GM20000 (cell line): ENCODE measurements at places on chromosomes 7 and 10.
A peak's percentile ranks its signal among the peaks of the same experiment; 100 is the strongest.

DNA sequence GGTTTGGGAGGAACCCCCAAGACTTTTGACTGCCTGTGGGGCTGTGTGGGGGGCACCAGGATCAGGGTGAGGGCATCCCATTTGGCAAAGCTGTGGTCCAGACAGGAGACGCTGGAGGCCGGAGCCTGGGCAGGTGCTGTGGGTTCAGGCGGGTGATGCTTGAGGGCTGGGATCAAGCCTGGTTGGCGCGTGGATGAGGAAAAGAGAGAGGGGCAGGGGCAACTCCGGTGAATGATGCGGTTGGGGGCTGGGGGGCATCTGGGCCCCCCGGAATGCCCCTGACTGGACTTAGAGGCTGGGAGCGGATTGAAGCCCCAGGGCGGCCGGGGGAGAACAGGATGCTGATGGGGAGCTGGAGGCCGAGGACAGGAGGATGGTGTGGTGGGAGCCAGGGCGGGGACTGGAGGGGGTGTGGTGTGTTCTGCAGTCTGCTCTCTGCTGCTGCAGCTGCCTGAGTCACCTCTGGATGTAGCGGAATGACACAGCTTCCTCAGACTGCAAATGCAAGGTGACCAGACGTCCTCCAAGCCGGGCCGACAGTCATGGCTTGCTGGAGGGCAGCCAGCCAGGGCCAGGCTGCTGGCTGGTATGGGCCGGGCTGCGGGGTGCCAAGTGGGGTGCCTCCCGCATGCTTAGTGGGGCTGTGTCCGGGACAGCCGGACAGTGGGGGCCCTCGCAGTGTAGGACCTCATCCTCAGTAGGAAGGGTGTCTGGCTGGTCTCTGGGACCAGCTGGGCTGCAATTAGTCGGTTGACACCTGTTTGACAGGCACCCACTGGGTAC, 3.2 kb downstream of the MAFK start:
- DNase-seq, result peak; percentile 78

GRCh38 chr10:16612115-16612980, 90.7 kb upstream of the C1QL3 start:
- peak; percentile 46 for DNase-seq

DNA sequence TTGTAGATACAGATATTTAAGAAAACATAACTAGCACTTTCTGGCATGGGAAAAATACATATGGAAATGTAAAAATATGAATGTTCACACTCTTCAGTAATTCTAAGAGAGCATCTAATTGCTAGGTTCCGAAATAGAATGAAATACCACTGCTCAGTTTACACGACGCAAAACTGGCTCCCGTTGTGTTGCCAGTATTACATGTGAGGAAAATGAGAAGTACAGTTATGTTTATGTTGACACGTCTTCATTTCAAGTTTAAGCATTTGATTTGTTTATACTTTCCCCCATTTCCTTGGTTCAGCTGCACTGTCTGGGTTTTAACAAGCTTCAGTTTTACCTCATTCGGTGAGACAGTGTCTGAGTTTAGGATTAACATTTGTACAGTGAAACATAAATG, 275.8 kb upstream of the SEMA3D start:
- no peak for DNase-seq

- DNase-seq, result no peak
Observed at GRCh38 chr10:98338318-98338717, 70.3 kb upstream of the LOXL4 start.

DNA sequence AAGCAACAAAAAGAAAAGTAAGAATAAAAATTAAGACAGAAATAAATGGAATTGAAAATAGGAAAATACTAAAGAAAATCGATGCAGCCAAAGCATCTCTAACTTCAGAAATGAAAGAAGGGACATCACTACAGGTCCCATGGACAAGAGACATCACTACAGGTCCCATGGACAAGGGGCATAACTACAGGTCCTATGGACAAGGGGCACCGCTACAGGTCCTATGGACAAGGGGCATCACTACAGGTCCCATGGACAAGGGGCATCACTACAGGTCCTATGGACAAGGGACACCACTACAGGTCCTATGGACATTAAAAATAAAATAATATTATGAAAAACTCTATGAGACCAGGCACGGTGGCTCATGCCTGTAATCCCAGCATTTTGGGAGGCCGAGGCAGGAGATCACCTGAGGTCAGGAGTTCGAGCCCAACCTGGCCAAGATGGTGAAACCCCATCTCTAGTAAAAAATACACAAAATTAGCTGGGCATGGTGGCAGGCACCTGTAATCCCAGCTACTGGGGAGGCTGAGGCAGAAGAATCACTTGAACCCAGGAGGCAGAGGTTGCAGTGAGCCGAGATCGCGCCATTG, 101.0 kb upstream of the DNAAF5 start:
- DNase-seq, result no peak

DNA sequence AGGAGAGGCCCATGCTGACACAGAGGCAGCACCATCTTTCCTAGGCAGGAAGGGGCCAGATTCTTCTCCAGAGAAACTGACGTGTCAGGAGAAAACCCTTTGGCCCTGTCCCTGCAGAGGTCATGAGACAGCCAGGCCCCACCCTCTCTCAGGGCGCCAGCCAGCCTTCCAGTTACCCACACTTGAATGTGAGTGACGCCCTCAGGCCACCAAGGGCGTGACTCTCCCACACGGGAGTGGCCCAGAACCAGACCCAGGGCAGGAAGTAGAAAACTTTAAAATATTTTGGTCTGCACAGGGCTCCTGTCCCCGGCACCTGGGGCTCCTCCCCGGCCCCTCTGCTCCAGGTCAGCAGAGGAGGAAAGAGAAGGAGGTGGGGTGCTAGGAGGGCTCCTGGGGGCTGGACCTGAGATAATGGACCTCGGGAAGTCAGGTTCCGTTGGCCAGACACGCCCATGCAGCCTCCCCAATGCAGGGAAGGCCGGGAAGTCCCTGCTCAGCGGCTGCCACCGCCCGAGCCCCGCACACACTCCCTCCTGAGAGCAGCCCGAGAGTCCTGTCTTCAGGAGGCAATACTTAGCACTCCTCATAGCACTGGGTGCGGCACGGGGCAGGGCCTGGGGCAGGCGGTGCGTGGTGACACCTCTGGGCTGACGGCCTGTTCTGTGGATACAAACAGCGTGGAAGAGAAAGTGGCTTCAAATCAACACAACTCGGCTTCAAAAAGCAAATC, 67.0 kb upstream of the CFAP46 start:
- DNase-seq, result no peak

DNA sequence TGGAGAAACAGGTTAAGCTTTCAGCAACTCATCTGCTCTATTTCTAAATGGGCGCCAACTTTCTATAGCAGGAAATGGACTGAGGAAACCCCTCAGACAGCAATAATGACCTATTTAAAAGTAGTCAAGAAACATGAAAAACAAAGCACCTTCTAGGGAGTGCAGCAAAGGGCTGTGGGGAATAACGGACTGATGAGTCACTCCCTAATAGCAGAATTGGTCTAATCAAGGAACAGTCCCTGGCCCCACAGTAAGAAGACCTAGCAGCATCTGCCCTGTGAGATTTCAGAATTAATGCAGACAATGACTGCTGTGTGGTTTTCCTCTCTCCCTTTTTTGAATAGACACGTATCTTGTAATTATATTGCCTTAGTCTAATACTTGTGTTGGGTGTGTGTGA, 602.9 kb downstream of the IPMK start:
- DNase-seq, result no peak

- DNase-seq, result no peak
Observed at GRCh38 chr7:30710669-30711068, 28.4 kb upstream of the CRHR2 start.

DNA sequence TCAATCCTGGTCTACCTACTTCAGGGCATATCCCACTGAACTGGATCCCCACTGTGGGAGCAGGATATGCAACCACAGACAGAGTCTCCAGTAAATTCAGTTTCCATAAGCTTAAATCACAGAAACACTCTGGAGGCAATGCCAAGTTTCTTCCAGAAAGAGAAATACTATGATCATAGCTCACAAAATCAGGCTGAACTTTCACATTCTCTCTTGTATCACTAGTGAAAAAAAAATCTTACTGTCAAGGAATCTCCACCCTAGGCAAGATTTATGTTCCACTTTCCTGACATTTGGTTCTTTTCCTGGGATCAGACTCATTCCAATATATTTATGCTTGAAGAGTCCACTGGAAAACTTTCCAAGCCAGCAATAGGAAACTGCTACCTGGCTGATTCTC, 749.0 kb downstream of the SUGCT start:
- DNase-seq, result no peak

- no peak for DNase-seq
Observed at GRCh38 chr10:122019414-122019975, 30.5 kb downstream of the TACC2 start.

- no peak for DNase-seq
Observed at GRCh38 chr10:44197646-44198045, 187.3 kb downstream of the CXCL12 start.

GRCh38 chr7:2197436-2198155, 35.1 kb downstream of the MAD1L1 start:
- DNase-seq, result no peak

DNA sequence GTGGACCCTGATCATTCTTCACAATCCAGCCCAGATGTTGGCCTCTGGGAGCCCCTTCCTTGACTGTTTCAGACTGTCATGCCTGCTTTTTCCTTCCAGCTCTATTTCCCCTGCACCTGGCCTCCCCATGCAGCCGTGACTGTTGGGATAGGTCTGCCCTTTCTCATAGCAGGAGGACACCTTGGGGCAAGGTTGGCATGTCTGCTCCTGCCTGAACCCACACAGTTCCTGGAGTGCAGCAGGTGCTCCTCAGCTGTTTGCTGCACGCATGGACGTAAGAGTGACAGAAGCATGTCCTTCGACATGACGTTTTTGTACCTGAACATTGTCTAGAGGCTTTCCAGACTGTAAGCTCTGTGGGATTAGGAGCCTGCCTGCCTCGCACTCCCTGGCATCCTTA, 24.0 kb downstream of the POR start:
- no peak for DNase-seq

DNA sequence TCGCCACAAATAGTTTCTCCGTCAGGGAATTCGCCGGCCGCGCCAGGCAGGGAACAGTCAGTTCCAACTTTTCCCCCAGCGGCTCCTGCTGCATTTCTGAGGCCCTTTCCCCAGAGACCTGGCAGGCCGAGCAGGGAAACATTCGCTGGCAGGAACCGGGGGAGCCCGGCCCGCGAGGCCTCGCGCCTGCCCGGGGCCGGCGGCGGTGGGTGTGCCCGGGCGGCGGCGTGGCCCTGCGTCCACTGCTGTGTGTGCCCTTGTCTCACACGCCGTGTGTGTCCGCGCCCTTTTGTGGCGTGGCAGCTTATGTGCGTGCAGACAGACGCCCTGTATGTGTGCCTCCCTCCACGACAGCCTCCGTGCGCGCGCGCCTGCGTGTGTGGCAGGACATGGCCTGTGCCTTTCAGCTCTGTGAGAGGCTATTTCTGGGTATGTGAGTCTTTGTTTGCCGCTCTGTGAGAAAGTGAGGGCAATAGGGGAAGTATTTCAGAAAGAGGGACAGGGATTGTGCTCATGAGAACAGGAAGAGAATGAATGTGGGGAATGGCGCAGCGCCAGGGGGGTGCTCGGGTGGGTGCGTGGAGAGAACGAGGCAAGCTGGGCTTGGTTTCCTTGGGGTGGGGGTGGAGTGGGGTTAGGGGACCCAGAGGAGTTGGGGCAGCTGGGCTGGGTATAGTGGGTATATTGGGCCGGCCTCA, 689 bp upstream of the SMARCD3 start:
- peak; percentile 63 for DNase-seq
